ENCODE measurements at places on chromosomes 13 and 19.

DNA sequence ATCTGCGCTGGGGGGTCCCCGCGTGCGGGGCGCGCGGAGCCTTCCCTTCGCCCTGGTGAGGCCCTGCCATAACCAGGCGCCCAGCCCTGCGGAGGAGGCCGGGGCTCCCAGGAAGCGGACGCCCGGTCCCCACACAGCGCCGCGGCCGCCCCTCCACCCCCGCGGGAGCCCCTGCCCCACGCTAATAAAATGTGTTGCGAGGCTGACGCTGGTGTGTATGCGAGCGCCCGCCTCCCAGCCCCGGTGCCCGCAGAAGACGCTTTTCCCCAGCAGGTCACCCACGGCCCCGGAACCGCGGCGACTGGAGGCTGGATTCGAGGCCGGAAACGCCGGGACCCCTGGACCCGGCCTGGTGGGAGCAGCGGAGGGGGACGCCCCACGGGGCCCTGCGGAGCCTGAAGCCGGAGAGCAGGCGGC lies 12.1 kb upstream of the CDC34 start:
- no peak for DNase-seq

DNA sequence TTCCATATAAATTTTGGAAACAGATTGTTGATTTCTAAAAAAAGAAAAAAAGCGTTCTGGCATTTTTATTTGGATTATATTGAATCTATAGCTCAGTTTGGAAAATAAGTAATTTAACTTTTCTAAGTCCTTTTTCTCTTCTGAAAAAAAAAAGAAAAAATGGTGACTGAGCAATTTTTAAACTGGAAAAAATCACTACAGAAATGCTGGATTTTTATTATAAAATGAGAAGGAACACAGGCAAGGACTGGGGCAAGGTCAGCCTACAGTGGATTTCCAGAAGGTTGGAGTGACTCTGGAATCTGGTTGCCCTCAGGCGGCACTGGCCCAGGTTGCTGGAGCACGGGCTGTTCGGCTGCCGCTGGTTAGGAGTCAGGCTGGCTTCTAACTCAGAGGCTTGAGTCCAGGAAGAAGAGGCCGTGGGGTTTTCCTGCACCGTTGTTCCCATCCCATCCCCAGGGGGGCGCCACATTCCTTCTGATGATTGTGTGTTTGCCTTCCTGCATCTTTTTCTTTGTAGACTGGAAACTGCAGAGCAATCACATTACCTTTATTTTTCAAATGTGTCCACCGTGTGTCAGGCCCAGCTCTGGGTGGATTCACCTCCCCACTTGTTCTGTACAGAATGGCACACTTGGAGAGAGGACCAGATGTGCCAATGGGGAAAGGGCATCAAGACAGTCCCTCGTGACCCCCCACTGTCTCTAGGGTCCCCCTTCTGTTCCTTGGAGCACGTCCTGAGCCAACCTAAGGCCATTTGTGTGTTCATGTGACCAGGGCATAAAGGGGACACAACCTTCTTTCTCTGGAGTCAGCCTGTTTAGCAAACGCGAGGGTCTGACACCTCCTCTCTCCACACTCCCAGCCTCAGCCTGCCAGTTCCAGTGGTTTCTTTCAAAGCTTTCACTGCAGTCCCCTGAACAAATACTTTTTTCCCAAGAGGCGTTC lies 44.5 kb upstream of the GTF3A start:
- peak; percentile 3 for DNase-seq

GRCh38 chr13:111872475-111873150 lies 194.3 kb upstream of the SOX1 start:
- DNase-seq: no peak

GRCh38 chr13:85549819-85550218 lies 249.4 kb downstream of the SLITRK6 start:
- DNase-seq: no peak

DNA sequence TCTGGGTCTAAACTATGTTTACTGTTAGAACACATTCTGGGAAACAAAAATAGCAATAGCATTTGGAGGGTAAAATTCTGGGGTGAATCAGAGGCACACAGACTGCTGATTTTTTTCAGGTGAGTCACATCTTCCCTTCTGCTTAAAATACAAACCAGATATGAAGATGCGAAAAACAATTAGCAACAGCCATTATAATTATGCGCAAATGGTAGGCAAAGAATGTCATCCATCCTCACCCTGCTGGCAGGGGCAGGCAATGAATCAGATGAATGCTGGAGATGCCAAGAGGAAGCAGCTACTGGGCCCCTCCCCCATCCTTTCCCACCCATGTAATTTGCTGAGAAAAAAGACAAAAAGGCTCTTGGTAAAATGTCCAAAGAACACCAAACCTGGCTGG lies 282.9 kb downstream of the KLF5 start:
- no peak for DNase-seq

DNA sequence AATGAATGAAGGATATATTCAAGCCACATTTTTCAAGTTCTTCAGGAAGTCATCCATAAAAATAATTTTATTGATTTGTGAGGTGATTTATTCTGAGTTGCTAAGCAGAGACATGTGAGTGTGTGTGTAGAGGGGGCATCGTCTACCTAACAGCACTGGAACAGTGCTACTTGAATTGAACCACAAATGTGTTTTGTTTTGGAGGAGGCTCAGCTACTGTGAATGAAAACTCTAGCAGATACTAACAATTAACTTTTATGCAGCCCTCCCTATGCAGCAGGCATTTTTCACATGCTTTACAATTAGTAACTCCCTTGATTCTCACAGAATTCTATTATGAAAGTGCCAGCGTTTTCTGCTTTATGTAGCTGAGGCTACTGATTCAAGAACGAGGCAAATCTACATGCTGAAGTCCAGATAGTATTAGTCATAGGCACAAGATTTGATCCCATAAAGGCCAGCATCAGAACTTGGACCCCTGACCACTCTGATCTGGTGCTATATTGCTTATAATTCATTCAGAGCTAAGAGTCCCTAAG lies 103.7 kb downstream of the MYO16 start:
- no peak for DNase-seq

DNA sequence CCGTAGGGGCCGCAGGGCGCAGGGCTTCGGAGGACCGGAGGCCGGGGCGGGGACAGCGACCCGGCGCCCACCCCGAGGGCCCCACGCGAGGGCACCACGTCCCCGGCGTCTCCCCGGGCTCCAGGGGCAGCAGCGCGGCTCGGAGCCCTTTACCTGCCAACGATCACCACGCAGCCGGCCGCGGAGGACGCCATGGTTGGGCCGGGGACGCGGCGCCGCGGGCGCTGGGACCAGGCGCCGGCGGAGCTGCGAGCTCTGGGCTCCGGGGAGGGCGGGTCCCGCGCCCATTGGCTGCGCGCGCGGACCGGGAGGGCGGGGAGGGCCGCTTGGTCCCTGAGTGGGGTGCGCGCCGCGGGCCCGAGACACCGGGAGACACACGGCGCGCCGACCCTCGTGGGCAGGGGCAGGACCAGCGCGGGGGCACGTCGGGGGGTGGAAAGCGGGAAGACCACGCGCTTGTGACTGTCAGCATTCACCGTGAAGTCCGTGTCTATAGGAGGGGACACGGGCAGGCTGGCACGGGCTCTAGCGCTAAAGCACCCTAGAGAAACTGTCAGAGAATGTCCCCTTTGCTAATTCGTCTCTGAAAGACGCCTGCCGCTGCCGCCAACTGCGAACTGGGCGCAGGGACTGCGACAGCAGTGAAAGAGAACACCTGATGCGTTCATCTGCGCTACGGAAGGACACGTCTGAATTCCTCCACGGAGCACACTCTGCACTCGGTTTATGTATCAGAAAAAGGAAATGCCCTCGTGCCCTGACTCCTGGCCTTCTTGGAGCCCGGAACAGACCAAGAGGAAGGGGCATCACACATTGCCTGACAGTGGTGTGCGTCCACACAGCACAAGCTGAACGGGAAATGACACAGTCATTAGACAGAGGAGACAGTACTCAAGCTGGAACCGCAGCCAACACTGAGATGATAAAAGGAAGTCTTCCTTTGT lies at the start of gene CRYL1:
CRYL1 (minus strand) TSS at position 257 of the 944 bp plus-strand sequence; CDS start at position 194, 63 bp downstream.
- no peak for DNase-seq

DNA sequence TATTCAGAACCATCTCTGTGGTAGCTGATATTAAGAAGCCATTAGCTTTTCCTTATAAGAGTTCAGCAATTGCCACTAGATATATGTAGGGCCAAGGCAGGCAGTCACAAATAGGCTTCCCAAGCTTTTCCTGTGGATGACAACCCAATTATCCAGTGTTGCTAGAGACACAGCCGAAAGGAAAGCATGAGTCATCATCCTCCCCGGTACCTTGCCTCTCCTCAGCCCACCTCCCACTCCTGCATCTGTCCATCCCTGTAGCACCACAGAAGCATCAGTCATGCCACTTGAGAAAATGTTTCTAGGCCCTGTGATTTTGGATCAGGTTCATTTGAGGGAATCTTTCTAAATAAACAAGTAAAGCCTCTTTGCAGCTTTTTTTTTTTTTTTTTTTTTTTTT lies 204.3 kb downstream of the DNAJC15 start:
- DNase-seq: no peak

- DNase-seq: no peak
Measured at GRCh38 chr19:16296713-16297112, 27.9 kb upstream of the KLF2 start.

DNA sequence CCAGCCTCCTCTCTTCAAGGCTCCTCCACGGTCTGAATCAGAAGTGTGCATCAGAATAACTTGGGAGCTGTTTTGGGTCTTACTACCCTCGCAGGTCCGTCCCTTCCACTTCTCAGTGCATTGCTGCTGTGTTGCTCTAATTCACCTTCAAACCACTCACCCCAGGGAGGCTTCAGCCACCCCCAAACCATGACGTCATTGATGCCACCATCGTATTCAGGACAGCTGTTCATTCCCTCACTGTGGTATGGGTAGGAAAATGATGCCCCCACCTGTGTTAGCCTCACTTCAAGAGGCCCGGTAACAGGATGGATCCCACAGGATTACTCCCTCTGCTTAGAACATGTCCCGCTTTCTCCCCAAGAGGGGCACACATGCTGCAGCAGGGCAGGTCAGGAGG lies 1005.7 kb downstream of the UQCRFS1 start:
- no peak for DNase-seq

GRCh38 chr19:3506384-3507340 lies 551 bp downstream of the FZR1 start:
- no peak for DNase-seq

- DNase-seq: peak; percentile 3
Measured at GRCh38 chr19:53808710-53809125, 15.4 kb downstream of the NLRP12 start.

DNA sequence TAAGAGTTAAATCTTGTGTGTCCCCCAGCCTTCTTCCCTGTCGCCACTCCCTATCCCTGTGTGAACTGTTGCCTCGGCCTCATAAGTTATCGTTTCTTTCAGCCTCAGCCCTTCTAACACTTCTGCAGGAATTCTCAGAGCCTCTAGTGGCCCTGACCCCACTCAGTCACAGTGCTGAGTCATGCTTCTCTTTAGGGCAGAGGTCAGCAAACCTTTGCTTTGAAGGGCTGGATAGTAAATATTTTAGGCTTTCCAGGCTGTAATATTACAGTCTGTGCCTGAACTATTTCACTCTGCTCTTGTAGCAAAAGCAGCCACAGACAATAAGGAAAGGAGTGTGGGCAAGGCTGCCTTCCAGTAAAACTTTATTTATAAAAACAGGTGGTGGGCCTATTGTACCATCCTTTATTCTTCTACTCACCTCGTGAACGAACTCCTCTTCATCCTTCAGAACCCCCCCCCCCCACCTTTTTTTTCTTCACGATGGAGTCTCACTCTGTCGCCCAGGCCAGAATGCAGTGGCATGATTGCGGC lies 22.1 kb downstream of the MYO9B start:
- DNase-seq: no peak

DNA sequence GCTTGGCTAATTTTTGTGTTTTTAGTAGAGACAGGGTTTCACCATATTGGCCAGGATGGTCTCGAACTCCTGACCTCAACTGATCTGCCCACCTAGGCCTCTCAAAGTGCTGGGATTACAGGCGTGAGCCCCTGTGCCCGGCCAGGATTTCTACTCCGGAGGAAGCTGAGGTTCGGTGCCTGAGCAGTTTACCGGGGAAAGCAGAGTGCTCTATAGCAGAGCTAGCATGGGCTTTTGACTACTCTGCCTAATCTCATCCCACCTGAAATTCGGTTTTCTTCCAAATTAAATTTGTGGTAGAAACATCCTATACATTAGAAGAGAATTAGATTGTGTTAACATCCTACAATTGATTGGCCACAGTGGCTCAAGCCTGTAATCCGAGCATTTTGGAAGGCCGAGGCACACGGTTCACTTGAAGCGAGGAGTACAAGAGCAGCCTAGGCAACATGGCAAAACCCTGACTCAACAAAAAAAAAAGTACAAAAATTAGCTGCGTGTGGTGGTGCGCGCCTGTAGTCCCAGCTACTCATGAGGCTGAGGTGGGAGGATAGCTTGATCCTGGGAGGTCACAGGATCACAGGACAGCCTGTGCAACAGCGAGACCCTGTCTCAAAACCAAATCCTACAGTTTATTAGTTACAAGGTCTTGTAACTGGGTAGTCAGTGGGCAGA lies 1.6 kb downstream of the RPL13A start:
- no peak for DNase-seq

DNA sequence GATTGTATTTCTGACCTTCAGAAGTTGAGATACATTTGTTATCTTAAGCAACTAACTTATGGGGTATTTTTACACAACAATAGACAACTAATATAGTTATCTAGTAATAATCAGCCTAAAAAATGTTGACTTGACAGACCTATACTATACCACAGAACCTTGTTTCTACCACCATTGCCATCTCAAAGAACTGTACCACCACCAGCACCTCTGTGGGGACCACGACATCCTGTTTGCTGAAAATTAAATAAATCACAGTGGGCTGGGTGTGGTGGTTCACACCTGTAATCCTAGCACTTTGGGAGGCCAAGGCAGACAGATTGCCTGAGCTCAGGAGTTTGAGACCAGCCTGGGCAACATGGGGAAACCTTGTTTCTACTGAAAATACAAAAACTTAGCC lies 24.0 kb downstream of the TSKS start:
- DNase-seq: no peak

GRCh38 chr19:41612483-41612882 lies 14.4 kb downstream of the CEACAM4 start:
- DNase-seq: no peak

DNA sequence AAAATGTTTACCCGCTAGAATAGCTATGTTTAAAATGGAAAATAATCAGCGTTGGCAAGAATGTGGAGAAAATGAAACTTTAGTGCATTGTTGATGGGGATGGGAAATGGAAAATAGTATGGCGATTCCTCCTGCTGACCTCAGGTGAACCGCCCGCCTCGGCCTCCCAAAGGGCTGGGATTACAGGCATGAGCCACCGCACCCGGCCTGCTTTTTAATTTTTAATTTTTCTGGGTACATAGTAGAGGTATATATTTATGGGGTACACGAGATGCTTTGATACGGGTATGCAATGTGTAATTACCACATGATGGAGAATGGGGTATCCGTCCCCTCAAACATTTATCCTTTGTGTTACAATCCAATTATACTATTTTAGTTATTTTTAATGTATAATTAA lies 7.3 kb upstream of the NLRP8 start:
- no peak for DNase-seq

DNA sequence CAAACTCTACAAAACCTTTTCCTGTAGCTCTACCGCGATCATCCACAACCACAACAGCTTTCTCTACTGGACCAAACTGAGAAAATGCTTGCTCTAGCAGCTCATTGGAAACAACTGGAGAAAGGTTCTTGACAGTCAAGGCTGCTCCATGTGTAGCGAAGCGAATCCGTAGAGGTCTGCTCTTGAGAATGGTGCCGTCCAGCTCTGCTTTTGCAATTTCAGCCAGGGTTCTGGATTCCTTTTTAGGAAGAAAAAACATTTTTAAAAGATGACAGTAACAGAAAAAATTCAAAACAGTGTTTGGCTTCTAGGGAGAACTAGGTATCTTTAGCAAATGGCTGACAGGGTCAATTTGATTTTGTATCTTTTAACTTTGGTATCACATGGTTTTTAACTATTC lies 10.4 kb downstream of the PSPC1 start:
- DNase-seq: no peak
